Stimulated activated CD4-positive, alpha-beta T cell treated with anti-CD3 and anti-CD28 coated beads, Interleukin-2, amount 100 ng/mL, for 48 hours (primary cell): ENCODE measurements at places on chromosomes 1 and 21.

GRCh38 chr1:228141226-228142044 lies 1.4 kb downstream of the GUK1 start:
- DNase-seq = peak; percentile 11

DNA sequence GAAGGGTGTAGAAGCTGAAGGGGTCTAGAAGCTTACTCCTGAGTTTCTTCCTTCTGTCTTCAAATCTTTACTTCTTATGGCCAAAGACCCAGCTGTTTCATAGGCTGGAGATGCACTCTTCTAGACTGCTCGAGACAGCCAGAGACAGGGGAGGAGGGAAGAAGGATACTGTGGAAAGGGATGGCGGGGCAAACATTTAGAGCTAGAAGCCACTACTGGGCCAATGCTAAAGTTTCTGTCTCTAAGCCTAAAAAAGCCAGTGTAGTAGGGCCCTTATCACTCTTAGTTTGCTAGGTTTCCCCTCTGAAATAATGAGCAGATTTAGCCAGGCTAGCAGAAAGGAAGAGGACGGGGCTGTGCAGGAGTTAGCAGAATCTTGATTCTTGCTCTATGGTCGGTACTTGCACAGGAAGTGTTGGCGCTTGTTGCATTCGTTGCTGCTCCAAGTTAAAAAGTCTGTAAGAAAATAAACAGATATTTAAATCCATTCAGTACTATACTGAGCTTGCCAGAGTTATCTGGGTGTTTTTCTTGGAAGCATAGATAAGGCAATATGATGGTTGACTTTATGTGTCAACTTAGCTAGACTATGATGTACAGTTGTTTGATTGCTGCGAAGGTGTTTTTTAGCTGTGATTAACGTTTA lies 16.9 kb downstream of the REG4 start:
- DNase-seq = no peak

- DNase-seq = no peak
Measured at GRCh38 chr1:38746941-38747600, 112.5 kb downstream of the RRAGC start.

DNA sequence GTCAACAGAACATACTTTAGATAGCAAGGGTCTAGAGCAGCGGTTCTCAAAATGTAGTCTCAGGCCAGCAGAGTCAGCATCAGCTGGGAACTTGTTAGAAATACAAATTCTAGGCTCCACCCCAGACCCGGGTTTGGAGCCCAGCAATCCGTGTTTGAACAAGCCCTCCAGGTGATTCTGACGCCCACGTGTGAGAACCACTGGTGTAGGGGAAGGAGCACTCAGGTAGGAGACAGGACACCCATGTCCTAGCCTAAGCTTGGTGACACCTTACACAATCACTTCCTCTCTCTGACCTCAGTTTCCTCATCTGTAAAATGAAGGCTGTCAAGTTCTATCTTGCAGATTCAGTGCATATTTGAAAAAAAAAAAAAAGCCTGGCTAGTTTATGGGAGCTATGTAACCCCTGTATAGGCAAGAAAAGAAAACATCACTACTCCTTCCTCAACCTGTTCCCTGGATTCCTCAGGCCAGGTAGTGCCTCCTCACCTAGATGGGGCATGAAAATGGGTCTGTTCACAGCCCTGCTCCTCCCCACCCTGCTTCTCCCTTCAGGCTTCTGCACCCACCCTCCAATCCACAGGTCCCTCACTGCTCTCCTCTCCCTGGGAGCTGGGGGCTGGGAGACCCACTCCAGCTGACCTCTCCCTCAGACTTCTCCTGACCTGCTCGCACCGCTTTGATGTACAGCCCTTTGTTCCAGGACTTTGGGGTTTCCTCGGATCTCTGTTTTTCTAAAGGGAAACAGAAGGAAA lies 7.1 kb upstream of the PHLDA3 start:
- no peak for DNase-seq

DNA sequence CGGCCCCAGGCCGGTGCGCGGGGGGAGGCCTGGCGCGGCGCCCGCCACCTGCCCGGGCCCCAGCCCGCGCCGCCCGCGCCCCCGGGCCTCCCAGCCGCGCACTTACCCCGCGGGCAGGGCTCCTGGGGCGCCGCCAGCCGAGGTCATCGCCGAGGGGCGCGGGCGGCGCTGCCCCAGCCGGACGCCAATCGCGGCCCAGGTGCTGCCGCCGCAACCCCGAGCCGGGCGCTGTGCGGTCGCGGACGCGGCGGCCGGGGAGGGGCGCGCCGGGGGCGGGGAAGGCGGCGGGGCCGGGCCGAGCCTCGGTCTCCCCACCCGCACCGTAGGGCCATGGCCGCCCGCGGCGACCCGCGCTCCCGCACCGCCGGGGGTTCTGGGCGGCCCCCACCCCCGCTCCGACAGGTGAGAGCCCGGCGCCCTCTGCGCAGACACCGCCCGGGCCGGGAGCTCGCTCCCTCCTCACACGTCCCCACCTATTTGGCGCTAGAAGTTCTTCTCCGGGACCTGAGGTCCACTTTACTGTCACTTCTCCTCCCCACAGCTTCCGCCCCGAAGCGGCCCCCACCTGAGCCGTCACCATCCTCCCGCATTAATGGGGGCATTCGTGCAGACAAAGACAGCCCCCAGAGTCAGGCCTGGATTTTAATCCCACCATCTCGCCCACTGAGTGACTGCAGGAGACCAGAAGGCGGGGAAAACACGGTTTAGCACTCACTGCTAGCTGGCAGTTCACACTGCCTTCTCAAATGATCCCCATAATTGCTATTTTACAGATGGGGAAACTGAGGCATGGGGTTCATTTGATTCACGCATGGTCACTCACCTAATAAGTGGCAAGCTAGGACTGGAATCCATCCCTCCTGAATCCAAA lies at the start of gene TTC39A:
TTC39A (minus strand) TSS at position 232 of the 871 bp plus-strand sequence; CDS start at position 147, 85 bp downstream.
- no peak for DNase-seq

DNA sequence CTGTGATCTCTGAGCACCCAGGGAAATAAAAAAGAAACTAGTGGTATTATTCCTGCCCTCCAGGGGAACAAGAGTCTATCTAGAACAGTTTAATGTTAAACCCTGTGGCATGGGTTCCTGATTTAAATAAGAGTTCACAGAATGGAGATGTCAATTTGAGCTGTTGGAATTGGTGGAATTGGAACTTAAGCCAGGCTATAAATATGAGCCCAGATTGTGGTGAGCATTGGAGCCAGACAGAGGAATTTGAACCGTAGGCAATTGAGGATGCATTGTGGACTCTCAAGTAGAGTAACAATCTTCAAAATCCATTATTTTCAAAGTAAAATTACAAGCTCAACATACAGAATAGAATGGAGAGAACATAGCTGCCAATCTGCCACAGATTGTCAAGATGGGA lies 98.2 kb downstream of the NEK7 start:
- DNase-seq = no peak

DNA sequence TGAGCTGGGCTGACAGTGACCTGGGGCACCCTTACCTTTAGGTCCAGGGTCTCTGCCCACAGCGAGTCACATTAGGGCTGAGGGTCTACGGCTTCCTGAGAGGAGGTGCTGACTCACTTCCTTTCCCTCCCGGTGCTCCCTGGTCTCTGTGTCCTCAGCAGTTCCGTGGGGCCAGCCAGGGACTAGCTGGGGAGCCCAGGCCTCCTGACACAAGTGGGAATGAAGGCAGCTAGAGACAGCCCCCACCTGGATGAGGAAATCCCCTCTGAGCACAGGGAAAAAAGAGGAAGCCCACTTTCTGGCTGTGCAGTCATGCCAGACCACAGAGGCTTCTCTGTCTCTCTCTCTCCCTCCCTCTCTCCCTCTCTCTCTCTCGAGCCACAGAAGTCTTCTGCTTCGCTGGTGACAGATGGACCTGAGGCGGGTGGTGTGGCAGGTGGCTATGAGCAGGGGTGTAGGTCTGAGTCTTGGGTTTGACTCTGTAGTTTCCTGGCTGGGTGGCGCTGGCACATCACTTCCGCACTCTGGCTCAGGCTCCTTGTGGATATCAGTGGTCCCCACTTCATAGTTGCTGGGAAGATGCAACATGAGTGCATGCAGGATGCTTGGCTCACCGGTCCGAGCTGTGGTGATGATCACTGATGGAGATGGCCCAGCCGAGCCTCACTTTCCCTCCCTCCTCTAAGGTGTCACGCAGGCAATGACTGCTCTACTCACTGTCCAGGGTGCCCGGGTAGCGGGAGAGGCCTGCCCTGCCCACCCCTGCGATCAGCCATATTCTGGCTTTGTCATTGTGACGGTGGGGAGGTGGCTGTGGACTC lies 3.5 kb downstream of the SLC66A1 start:
- no peak for DNase-seq

DNA sequence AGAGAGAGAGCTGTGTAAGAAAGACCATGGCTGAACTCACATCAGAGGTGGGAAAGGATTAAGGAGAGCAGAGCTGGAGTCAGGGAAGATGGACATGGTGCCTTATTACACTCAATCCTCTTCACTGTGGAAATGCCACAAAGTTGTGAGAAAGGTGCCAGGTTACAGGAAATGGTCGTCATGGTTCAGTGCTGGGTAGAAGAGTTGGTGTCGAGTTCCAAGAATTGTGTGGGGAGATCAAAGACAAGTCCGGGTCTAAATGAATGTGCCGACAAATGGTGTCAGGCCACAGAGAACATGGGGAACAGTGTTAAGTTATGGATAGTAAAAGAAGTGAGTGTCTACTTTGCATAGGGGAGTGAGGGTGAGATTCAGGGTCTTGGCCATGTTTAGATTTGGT lies 40.9 kb downstream of the LAMC2 start:
- DNase-seq = no peak
